ENCODE measurements at places on chromosomes 3 and 15.

DNA sequence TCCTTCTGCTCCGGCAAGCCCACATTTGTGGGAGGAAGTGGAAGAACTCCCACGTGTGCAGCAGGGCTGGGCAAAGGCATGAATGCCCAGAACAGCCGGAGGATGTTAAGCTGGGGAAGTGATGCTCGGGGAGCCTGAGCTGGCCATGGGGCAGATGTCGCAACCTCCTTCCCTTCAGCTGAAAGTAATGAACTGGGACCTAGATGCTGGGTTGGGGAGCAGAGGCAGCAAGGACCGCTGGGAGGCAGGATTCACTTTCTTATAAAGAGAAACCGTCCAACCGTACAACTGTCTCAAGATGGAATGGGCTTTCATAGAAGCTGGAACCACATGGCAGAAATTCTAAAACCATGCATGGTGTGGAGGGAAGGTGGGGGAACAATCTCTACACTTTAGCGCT is 290.9 kb downstream of the OCA2 start:
- no peak for DNase-seq

DNA sequence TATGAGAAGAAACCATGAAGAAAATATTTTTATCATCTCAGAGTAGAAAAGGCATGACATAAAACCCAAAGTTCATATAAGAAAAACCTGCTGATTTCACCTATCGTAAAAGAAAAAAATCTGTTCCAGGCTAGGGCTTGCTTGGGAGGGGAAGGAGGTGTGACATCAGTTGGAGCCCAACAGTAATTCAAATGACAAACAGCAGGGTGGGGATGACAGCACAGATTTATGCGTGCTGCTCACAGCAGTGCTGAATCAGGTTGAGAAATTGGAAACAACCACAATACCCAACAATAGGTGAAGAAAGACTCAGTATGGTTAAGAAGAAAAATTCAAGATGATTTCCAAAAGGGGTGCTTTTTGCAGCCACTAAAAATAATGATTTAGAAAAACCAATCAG is 172.4 kb downstream of the PDE8A start:
- DNase-seq: no peak

DNA sequence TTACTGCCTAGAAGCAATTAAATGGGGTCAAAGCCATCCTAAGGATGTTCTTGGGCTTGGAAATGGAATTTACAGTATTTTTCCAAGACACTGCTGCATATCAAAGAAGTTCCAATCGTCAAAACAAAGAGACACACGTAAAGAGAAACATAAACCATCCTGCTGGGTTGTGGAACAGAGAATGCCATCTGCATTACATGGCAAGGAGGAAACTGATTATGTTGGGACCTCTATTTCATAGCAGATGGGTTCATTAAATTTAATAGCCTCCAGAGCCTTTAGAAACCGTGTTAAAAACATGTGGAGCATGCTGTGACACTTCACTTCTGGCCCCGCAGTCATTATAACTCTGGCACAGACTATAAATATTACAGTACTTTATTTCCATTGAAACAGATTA is 154.6 kb downstream of the LRTM1 start:
- no peak for DNase-seq

DNA sequence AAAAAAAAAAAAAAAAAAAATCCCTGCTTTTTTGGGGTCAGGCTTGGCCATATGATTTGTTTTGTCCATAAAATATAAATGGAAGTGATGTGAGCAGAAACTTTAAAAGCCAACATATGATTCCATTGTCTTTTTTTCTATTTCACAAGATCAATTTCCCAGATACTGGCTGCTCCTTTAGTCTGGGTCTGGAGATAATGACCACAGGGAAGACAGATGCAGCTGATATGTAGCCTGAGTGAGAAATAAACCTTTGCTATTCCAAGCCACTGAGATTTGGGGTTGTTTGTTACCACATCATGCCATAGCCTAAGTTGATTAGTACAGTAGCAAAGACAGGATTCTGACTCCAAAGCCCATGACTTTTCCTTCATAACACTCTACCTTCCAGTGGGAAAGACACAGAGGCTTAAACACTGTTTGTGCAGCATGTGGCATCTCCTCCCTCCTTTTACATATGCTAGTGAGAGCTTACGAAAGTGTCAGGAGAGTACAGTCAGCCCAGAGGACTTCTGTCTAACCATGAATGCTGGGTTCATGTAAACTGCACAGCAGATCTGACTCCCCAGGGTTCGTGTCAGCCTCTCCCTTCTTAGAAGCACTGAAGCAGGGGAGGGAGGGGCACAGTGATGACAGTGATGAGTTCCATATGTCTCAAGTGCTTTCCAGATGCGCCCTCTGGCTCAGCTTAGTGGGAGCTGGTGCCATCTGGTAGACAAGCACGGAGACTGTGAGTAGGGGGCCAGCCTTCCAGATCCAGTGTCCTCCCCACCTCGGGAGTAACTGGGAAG is 36.7 kb upstream of the SLC7A14 start:
- DNase-seq: no peak

- no peak for DNase-seq
Measured at GRCh38 chr15:61685534-61685933, 374.7 kb downstream of the VPS13C start.

DNA sequence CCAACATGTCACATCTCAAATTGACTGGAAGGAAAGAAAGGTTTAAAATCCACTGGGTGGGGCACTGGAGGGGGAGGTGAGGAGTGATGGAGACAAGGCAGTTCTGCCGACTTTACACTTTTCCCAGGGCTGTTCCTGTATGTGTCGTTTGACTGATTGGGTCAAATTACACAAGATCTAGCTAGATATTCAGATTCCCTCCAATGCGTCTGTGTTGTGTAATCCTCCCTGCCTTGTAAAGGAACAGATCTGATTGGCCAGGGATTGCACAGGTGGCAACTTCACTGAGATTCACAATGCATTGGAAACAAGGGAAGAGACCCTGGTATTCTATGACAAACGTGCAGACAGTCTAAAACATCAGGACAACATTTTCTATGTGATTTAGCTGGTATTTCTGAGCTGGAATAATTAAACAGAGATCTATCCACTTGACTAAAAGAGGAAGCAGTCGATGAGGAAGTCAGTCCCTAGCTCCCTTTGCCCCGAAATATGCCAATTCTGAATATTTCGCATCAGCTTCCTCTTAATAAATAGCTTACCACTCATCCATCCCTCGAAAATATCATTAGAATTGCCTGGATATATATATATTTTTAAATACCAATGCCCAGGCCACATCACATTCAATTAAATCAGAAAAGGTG is 312.9 kb downstream of the RORA start:
- no peak for DNase-seq

GRCh38 chr3:117135207-117135606 is 425.6 kb downstream of the TUSC7 start:
- no peak for DNase-seq

GRCh38 chr3:108133858-108134554 is 43.2 kb upstream of the CD47 start:
- DNase-seq: no peak

Measured in stimulated activated naive B cell treated with anti-CD40 and anti-IgM and Interleukin-4, amounts not matched to agents 10 μg/mL and 1 μg/mL and 100 μg/mL, for 72 hours (primary cell).